Iris pigment epithelial cell (primary cell): ENCODE measurements at places on chromosomes 13 and 19.

DNA sequence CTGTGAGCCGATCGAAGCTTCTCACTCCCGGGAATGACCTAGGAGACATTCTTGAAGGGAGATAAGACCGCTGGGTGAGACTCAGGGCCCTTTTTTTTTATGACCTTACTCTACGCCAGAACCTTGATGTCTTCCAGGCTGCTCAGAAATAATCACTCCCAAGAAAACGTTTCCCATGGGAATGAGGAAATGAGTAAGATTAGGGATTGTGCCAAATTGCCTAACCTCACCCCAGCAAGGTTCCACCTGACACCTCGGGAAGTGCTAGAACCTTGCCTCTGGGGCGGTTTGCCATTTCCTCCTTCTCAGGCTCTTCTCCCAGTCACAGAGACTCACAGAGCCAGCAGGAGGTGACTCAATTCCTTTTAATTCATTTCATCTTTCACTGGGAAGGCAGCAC is 2.3 kb downstream of the SLC46A3 start:
- peak; percentile 63 for DNase-seq

GRCh38 chr19:6516018-6516658 is 14.0 kb upstream of the TUBB4A start:
- DNase-seq: peak; percentile 94

GRCh38 chr19:34482380-34483250 is 1.1 kb downstream of the WTIP start:
- peak; percentile 62 for DNase-seq

DNA sequence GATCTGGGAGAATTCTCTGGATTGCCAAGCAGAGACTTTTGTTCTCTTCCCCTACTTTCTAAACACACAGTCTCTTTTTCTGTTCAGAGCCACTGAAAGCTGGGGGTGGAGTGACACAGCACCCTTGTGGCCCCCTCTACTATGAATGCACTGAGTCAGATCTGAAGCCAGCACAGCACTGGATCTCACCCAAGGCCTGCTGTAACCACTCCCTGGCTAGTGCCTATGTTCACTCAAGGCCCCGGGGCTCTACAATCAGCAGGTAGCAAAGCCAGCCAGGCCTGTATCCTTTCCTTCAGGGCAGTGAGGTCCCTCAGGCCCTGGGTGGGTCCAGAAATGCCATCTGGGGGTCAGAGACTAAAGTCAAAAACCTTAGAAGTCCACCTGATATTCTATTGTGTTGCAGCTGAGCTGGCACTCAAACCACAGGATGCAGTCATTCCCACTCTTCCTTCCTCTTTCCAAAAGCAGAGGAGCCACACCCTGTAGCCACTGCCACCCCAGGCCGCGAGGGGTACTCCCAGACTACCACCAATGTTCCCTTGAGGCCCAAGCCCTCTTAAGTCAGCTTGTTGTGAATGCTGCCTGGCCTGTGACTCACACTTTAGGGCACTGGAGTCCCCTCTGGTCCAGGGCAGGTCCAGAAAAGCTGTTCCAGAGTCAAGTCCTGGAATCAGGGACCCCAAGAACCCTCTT is 110.1 kb upstream of the RXFP2 start:
- peak; percentile 60 for DNase-seq

DNA sequence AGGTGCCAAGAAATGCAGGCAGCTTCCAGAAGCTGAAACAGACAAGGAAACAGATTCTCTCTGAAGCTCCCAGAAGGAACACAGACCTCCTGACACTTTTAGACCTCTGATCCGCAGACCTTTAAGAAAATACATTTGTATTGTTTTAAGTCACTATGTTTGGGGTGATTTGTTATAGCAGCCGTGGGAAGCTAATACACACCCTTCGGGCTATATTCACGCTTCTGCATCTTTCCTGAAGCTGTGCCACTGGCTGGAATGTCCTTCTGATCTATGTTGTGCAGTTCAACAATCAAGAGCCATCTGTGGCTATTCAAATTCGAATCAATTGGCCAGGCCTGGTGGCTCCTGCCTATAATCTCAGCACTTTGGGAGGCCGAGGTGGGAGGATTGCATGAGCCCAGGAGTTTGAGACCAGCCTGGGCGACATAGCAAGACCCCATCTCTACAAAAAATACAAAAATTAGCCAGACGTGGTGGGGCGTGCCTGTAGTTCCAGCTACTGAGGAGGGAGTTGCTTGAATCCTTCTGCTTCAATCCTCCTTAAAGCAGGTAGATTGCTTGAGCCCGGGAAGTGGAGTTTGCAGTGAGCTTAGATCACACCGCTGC is 5.8 kb upstream of the DHX34 start:
- no peak for DNase-seq
